HEK293T (cell line): ENCODE measurements at places on chromosomes 1 and 21.

DNA sequence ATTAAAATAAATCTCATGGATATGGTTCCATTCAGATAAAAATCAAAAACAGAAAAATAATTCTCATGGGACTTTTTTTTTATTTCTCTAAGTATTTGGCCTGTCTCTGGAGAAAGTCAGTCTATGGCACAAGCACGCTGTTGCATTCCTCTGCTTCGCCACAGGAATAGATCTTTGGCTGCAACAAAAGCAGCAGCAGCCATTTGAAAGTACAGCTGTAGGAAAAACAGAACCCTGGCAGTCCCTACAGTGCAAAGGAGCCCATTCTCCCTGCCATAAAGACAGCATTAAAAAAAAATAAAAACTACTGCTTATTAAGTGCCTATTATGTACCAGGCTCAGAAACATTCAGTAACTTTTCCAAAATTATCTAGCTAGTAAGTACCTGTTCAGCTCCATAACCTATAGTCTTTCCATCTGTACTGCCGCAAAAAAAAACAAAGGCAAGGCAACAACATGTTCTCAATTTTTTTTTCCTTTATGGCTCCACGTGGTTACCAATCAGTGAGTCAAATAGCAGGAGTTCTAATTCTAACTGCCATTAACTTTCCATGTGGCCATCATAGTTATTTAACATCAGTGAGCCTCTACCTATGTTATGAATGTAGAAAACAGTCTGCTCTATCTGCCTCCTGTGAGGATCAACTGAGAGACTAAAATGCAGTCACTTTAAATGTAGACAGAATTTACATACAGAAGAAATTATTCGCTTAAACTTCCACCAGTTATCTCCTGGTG, 22.7 kb downstream of the SLC35D1 start:
- no peak for DNase-seq

DNA sequence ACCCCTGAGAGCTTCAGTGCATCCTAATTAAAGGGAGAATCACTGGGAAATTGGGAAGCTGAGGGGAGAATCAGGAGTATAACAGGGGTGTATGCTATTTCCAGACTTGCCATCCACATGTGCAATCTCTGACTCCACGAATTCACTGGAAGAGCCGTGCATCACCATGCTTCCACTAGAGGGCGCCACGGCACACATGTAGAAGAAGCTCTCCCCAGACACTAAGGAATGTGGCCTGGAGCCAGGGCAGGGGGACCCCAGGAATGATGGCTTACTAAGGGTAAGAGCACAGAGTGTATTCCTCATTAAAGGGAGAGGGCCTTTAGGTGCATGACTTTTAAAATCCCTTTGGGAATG, 81.5 kb downstream of the ABCA4 start:
- peak; percentile 86 for DNase-seq

DNA sequence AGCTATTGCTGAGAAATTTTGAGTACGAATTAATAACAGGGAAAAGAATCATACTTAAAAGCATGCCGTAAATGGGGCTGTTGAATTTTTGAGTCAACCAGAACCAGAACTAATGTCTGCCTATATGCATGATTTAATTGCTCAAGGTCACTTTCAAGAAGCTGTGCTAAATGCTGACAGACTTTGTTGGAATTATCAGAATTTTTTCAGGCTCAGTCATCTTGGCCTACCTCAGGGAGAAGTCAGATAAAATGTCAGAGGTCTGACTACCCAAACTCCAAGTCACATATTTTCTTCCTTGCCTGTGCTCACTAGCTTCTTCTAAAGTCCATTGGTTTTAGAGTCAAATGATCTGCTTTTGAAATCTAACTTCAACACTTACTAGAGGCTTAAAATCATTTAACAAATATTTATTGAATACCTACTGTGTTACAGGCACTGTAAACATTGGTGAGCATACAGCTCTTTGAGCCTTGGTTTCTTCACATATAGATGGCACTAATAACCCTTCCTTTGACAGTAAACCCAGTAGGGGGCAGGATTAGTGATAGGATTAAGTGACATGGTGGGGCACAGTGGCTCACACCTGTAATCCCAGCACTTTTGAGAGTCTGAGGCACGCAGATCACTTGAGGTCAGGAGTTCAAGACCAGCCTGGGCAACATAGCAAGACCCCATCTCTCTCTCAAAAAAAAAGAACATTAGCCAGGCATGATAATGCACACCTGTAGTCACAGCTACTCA, 121.2 kb upstream of the SLC44A3 start:
- no peak for DNase-seq

DNA sequence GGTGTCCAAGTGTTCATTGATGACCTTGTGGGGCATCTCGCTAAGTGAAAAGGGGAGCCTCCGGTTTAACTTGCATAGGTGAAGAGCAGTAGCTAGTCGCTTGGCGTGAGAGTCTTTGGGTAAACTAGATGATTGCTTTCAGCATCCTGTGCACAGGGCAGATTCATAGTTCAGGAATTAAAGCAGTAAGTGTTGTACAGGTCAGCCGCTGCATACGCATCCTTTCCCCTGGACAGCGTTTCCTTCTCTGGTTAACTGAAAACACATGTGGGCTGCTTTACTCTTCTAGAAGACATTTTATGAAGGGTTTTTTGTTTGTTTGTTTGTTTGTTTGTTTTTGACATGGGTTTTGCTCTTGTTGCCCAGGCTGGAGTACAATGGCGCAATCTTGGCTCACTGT, 12.1 kb downstream of the NDUFV3 start:
- DNase-seq = no peak

DNA sequence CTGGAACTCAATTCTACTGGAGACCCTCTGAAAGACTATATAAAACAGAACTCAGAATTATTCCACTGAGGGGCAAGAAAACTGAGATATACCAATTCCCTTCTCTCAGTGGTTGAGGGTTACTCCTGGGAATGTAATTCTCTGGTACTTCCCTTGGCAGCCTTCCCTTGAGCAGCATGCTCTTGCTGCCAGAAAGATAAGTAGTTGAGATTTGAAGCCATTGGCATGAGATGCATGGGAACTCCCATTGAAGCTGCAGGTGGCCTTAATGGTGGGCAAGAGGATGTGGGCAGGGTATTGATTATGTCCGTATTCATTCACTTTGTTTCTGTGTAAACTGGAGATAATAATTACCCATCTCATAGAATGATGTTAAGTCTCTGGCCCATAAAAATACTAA, 28.6 kb upstream of the C1orf185 start:
- no peak for DNase-seq

DNA sequence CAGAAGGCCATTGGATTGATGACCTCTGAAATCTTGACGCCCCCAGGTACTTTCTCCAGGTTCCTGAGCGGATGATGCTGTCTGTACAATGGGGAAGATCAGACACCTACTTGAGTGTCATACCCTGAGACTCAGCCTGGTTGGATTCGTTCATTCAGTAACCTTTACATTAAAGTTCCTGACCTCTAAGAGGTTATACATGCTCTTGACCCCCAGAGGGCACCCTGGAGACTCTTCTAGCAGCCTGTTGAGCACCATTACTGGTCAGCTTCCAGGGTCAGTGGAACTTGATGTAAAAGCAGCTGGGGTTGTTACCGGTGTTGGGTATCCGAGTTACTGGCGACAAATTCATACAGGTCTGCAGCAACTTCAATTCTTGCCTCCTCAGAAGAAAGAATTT, 114.3 kb upstream of the ZNF678 start:
- peak; percentile 65 for DNase-seq

GRCh38 chr1:2470290-2471158, 5.6 kb upstream of the PLCH2 start:
- DNase-seq = no peak

DNA sequence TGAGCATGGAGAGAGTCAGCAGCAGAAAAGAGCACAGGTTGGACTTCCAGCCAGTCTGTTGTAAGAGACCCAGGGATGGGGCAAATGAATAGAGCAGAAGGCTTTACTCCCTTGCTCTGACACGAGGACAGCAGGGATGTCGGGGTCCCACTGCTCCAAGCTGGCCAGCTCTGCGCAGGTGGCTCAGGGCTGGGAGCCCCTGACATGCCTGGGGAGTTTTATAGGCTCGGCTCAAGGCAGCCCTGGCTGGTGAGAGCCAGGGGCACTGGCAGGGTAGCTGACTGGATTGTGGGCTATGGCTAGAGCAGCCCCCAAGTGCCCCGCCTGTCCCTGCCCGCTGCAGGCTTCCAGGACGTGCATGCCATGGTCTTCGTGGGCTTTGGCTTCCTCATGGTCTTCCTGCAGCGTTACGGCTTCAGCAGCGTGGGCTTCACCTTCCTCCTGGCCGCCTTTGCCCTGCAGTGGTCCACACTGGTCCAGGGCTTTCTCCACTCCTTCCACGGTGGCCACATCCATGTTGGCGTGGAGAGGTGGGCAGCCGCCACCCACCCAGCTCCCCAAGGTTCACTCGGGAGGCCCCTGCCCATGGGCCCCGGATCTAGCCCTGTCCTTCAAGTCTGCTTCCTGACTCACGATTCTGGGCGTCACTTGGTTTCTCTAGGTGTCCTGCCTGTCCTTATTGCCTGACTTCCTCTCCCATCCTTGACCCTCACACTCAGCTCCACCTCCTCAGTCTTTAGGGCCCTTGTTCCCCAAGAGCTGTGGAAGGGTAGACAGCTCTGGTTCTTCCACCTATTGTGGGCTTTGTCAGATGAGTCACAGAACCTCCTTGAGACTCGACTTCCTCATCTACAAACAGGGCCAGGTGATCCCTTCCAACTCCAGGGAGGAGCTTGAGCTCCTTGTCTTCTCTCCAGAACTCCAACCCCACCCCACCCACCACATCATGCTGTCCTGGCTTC, 8.2 kb downstream of the RHBG start:
- no peak for DNase-seq

DNA sequence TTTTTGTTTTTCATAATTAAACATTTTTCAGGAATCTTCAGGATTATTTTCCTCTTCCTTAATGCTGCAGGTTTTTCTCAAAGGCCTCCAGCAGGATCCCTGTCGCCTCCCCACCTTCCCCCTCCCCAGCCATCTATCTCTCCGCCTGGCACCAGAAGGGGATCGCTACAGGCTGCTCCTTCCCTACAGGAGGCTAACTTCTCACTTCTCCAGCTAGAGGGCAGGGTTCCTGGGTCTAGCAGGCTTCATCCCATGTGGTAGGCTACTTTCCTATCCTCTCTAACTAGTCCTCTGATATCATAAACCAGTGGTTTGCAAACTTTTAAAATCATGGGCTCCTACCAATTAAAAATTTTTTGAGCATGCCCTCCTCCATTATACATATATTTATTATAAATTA, 104.1 kb downstream of the KCNN3 start:
- peak; percentile 68 for DNase-seq

- no peak for DNase-seq
Measured at GRCh38 chr21:45448810-45449657, 44.1 kb downstream of the COL18A1 start.

- no peak for DNase-seq
Measured at GRCh38 chr21:39471598-39471997, 19.8 kb downstream of the SH3BGR start.

- no peak for DNase-seq
Measured at GRCh38 chr1:114135786-114136185, 17.9 kb downstream of the SYT6 start.

- no peak for DNase-seq
Measured at GRCh38 chr1:235079443-235080296, 49.0 kb downstream of the TOMM20 start.

GRCh38 chr1:220198186-220199005, 73.9 kb downstream of the RAB3GAP2 start:
- DNase-seq = no peak

- DNase-seq = no peak
Measured at GRCh38 chr21:10627316-10627863, 106.0 kb downstream of the TPTE start.

DNA sequence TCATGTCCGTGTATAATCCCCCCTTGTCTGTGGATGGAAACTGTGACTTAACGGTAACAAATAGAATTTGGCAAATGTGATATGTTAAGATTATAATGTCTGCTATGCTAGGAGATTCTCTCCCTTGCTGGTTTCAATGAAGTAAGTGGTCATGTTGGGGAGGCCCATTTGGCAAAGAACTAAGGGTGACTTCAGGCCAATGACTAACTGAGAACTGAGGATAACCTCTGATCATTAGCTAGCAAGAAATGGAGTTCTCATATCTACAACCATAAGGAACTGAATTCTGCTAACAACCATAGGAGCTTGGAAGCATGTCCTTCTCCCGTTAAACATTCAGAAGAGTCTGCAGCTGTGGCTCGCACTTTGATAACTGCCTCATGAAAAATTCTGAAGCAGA, 2.3 kb downstream of the IFI44L start:
- DNase-seq = no peak

- DNase-seq = no peak
Measured at GRCh38 chr21:45854690-45855247, 126.8 kb upstream of the COL6A1 start.

DNA sequence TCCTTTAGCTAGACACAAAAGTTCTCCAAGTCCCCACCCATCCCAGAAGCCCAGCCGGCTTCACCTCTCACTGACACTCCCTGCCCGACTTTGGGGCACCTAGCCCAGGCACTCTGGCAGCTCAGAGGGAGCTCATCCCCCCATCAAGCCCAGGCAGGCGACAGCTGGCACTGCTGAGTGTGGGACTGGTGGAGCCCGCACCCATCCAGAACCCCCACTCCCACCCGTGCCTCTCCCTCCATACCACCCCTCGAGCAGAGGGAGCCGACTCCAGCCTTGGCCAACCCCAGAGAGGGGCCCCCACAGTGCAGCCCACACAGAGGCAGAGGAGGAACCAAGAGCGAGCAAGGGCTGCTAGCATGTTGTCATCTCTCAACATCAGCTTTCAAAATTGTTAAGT, 658.6 kb downstream of the AMY1C start:
- DNase-seq = no peak

GRCh38 chr1:154768456-154769125, 101.5 kb downstream of the KCNN3 start:
- no peak for DNase-seq

GRCh38 chr1:150010393-150011115, at the start of gene OTUD7B:
TSS of gene OTUD7B (minus strand) at chr1:150010726. CDS start at chr1:149977510, 33,216 bp downstream.
- DNase-seq = peak; percentile 92

DNA sequence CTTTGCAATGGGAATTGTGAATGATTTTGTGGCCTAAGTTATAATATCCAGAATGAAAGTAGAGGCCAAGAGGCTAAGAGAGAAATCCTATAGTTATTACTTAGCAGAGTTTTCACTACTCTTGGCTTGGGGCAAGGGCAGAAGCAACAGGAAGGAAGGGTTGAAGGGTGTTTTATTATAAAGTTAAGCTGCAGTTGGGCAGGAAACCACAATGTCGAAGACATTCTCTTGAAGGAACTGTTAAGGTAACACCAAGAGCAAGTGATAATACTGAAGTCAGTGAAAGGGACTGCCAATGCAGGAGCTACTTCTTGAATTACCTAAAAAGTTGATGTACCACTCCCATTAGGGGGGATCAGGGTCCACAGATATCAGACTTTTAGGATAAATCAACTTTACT, 8.3 kb downstream of the XCL2 start:
- DNase-seq = no peak
